ENCODE measurements at places on chromosomes 2 and 18.

DNA sequence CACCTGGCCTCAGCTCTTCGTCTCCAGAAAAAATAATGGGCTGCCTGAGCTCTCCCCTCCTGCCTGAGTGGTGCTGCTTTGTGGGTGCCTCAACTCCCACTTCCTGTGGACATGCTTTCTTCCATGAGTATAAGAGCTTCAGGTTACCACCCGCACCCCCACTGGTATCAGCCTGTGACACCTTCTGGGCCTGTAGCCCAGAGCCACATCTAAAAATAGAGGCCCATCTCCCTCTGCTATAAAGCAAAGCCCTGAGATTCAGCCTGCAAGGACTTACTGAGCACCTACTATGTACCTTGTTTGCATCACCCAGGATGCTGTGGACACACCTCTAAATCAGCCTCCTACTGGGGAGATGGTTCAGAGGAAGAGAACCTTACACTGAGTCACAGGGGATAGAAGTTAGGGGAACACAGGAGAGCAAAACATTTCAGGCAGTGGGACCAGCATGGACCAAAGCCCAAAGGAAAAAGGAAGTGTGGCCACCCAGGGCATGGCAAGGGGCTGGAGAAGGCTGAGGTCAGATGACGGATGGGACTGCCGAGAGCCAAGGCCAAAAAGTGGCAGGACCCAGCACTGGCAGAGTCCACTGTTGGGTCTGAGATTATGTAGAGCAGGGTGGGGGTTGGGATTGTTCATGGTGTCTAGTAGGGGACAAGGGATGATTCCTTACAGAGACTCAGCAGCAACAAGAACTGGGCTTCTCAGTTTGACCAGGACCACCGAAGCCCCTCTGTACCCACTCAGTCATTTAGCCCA lies 123.7 kb upstream of the PPP1CB start:
- DNase-seq, result no peak

DNA sequence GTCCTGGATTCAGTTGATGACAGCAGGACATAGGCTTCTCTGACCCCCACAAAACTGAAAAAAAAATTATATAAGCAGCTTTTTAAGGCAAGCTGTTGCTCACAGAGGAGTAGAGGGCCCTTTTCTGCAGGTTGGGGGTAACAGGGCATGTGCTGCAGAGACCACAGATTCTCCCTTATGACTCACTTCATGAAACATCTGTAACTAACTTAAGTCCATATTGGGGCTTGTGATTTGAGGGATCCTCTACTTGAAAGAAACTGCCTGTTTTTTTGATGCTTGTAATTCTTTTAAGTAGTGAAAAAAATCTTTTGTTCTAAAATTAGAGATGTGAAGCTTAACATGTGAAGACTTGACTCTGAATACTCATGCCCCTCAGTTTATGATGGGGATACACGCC lies 33.4 kb downstream of the XRCC5 start:
- no peak for DNase-seq

GRCh38 chr2:201172279-201172678 lies 10.7 kb upstream of the CASP10 start:
- no peak for DNase-seq

- DNase-seq, result no peak
These were observed 233.1 kb downstream of the HAUS1 start for GRCh38 chr18:46337271-46337670.

DNA sequence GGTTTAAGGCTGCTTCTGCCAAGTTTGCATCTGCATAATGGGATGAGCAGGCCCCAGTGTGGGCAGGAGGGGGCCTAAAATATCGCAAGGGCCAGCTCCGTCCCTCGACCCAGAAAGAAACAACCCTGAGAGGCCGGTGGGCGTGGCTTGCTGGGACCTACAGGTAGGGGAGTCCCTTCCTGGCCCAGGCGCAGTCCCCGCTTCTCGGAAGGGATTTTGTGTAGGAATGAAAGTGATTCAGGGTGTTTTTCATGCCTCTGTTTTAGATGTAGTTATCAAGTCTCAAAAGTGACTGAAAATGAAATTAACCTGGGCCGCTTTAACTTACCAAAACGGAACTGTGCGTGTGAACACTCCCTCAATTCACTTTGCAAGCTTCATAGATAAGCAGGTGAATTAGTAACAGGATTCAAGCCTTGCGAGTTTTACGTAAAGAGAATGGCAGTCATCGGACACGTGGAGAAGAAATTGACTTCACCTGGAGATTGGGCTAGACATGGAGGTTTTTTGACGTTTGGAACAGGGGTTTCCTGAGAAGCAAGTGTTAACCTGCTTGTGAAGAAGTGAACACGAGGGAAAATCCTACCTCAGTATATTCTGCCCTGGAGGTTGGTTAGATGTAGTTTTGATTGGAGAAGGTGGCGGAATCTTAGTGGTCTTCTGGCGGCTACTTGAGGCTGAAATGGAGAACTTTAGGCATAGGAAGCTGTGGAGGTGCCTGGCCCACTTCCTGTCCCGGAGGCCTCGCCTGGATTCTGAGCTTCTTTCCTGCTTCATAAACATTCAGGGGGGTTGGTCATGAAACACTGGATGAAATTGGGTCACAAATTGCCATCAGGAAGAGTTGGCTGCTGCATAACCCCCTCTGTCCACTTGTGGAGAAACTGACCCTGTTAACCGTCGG lies 1.7 kb downstream of the NCK2 start:
- peak; percentile 70 for DNase-seq

Measured in T-helper 17 cell (primary cell).